ENCODE measurements at places on chromosomes 7 and 10.

GRCh38 chr7:159023746-159024145 is 120.9 kb downstream of the VIPR2 start:
- no peak for DNase-seq

DNA sequence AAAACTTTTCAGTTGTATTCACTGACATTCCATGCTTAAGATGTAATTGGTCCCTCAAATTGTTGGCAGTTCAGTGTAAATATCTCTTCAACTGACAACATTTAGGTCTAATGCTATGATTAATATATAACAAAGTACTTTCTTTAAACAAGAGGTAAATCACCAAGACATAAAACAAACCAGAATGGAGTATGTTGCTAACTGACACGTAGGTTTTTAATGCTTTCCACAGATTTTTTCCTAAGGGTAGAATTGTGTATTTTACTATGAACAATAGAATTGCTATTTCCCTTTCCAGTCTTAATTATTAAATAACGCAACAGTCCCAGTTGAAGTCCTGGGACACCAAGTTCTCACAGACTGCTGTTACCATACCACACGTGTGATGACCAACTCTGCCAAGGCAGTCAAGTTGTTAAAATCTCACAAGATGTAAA is 4.1 kb downstream of the JCAD start:
- no peak for DNase-seq

- DNase-seq: no peak
These were observed 48.6 kb upstream of the NRP1 start for GRCh38 chr10:33382921-33383713.

- no peak for DNase-seq
These were observed 150.0 kb upstream of the NEBL start for GRCh38 chr10:21047096-21047495.

DNA sequence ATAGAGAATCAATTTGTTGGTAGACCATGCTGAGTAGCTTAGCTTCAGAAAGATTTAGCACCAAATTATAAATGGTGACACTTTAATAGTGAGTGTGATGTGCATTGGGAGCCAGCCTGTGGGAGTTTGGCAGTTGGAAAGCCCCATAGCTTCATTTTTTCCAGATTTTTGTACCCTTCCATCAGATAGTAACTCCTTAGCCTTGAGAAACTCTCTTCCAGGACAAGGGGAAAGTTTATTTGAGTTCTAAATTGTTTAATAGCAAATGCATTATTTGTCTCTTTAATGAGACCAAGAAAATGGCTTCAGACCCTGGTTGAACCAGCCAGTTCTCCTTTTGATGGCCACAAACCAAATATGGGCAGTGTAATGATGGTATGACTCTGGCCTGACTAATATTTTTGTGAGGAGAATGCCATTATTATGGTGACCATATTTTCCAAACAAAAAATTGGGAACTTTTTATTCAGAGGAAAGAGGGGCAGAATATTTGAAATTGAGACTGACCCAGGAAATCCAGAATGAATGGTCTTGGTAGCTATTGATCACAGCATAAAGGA is 49.8 kb downstream of the PLCE1 start:
- DNase-seq: no peak

DNA sequence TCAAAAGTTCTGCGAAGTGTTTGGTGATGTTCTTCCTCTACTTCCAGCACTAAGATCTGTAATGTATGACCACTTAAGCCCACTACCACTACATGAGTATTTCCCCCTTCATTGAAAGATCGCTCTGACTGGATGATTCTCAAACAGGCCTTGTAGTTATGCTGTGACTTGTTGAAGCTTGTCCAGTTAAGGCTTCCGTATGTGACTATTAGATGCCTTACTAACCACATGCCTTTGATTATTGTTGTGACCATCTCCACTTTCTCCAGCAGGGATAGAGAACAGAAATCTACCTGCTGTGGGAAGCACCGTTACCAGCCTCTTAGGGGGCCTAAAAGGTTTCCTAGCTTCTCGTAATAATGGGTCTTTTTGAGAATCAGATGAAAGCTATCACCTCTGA is 81.1 kb downstream of the NOC3L start:
- DNase-seq: no peak

- no peak for DNase-seq
These were observed 132.3 kb downstream of the PLXNA4 start for GRCh38 chr7:132443761-132444520.

DNA sequence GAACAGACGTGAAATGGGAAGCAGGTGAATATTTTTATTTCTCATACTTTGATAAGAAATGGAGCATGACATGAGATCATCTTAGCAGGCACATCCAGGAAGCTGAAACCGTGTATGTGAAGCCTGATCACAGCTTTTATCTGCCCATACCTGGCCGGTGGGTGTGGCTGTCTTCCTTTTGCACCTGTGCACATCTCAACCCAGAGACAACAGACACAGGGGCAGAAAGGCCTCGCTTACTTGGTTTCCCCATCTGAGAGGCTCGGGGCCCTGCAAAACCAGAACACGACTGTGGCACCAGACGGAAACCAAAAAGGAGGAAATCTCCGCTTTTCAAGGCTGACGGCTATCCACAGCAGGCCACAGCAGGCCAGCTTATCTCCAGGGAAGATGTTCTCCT is 116.4 kb downstream of the TCERG1L start:
- DNase-seq: no peak

- DNase-seq: peak; percentile 75
These were observed 148.5 kb downstream of the POLR1F start for GRCh38 chr7:19560111-19560883.

- DNase-seq: no peak
These were observed 68.9 kb upstream of the ANTXRL start for GRCh38 chr10:46217752-46218453.

DNA sequence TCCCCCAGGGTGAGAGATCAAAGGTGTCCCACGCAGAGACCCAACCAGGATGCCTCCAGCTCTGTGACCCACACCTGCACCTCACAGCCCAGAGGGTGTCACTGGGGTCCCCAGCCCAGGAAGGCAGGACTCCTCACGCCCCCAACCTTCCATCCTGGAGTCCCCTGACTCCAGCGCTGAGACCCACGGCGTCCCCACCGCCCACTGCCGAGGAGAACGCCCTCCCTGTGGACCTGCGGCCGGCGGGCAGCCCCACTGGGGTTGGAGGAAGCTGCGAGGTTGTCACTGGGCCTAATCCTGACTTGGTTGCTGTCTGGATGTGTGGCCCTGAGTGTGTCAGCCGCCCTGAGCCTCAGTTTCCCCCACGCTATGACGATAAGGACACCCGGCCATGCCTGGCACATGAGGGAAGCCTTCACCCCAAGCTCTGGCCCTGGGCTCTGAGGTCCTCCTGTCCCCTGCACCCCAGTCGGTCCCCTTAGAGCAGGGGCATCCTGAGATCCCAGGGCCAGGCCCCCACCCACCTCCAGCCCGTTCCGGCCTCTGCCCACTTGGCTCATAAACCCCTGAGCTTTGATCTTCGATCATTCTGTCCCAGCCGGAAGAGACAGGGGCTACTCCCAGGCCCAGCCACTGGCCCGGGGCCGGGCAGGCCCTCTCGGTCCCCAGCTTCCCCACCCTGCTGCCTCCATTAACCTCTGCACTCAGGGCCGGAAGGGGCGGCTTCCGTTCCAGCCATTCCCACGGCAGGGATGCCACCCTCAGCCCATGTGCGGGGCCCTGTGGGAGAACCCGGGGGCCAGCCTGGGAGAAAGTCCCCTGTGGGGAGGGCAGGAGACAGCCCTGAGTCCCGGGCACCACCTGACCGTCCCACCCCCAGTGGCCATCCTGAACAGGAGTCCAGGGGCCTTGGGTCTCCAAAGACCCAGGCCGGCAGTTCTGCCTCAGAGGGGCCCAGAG is 113.2 kb downstream of the MICALL2 start:
- DNase-seq: no peak

- no peak for DNase-seq
These were observed 2.7 kb upstream of the HTRA1 start for GRCh38 chr10:122458693-122459092.

GRCh38 chr10:6012121-6012905 is 35.0 kb upstream of the IL15RA start:
- DNase-seq: no peak

GRCh38 chr10:1551636-1552338 is 185.5 kb downstream of the ADARB2 start:
- no peak for DNase-seq

GRCh38 chr10:58305821-58306220 is 29.0 kb upstream of the UBE2D1 start:
- no peak for DNase-seq

GRCh38 chr10:83562381-83562780 is 576.9 kb upstream of the GHITM start:
- DNase-seq: no peak

GRCh38 chr10:79155301-79156081 is 86.7 kb downstream of the ZMIZ1 start:
- DNase-seq: no peak

DNA sequence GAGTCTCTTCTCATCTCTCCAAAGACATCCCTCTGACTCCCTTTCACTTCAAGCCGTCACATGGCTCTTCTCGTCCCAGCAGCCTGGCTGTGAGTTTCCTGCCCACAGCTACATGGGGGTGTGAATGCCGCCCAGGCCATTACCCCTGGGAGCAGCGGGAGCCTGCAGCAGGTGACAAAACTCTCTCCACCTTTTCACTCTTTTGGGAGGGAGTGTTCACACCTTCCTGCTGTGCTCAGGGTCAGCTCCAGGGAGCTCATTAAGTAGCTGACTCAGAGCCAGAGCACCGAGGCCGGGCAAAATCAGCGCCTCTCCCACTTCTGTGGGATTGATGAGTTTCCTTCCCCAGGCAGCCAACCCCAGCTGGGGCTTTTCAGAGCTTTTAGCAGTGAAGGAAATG is 271.3 kb downstream of the TYW1 start:
- DNase-seq: peak; percentile 52

GRCh38 chr7:132116369-132116768 is 459.9 kb downstream of the PLXNA4 start:
- no peak for DNase-seq

DNA sequence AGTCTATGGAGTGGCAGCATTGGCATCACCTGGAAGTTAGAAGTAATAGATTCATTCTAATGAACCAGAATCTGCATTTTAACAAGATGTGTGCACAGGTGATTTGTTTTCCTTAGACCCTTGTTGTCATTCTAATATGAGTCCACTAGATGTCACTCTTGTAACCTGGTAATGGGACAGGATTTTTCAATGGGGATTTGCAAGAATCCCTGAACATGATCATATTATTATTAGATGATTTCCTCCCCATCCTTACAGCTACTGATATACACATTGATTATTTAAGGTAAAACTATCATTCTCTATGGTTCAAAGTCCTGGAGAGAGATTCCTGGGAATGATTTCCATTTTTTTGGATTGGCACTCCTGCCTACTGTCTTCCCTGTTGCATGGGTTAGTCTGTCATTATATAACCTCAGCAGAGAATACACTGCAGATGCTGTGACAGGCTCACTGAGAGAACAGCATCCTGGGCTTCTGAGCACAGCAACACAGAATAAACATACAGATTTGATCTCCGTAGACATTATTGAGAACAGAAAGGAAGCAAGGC is 194.9 kb downstream of the SUGCT start:
- peak; percentile 73 for DNase-seq

GRCh38 chr7:121187222-121187621 is 141.6 kb upstream of the WNT16 start:
- DNase-seq: no peak

DNA sequence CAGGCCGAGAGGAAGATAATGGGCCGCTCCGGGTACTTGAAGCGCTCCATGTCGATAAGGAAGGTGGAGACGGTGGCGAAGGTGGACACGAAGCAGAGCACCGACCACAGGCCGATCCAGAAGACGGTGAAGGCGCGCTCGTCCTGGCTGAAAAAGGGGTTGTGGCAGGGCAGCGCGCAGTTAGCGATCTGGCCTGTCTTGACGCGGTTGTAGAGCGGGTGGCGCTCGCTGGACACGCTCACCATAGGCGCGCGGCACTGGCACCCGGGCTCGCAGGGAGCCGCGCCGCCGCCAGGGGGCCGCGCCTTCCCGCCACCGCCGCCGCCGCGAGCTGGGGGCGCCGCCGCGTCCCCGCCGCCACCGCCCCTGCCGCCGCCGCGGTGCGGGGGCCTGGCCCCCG is 1.6 kb downstream of the FZD8 start:
- DNase-seq: no peak

GRCh38 chr7:143504215-143504936 is 26.7 kb downstream of the TAS2R41 start:
- no peak for DNase-seq

DNA sequence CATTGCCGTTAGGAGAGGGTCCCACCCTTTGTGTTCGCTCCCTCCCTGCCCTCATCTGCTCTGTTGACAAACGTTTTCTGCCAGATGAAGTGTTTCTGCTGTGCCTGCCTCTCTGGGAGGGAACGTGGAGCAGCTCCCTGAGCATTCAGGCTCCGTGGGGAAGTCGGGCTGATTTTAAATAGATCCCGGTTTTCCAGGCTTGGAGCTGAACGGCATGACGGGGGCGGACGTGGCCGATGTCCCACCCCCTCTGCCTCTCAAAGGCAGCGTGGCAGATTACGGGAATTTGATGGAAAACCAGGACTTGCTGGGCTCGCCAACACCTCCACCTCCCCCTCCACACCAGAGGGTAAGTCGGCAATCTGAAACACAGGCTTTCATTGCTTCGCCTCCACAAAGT is 101.9 kb upstream of the NPS start:
- no peak for DNase-seq

DNA sequence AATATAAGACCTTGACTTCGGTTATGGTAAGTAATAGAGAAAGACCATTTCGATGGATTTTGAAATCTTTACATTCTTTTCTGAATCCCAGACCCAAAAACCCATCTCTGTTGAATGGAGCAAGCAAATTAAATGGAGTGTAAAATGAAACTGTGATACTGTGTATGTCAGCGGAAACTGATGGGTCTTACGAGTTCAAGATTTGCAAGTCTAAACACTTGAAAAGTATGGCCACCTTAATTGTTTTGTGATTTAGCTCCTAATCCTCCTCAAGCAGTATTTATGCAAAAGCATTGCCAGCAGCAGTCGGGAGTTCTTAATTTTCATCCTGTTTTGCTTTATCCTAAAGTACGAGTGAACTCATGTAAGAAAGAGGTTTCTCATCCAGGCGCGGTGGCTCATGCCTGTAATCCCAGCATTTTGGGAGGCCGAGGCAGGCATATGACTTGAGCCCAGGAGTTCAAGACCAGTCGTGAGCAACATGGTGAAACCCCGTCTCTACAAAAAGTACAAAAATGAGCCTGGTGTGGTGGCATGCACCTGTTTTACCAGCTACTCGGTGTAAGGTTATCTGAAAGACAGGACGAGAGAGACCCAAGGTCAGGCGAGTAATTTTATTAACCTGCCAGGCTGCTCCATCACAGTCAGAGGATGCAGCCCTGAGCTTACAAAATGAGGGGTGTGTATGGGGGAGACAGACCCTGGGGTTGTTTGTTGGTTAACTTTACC is 5.8 kb upstream of the DHTKD1 start:
- DNase-seq: no peak
